GM12892 (cell line): ENCODE measurements at places on chromosomes 4 and X.
A peak's percentile ranks its signal among the peaks of the same experiment; 100 is the strongest.

GRCh38 chrX:34657726-34658070, 613 bp upstream of the TMEM47 start:
- DNase-seq = no peak

DNA sequence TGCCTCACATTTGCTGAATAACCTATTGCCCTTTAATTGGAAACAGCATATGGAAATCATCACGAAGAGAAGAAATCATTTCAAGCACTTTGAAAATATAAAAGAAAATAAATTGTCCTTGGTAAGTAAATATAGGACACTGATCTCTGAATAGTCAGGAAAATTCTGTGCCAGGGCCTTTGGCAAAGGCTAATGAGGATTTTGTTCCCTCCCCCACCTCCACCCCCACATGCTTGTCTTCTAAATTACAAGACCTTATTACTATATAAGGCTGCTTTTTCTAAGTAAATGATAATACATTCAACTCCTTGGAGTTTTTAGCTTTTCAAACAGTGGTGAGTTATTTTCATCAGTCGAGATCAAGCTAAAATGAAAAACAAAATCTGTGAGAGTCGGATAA, 15.8 kb downstream of the SYNPO2 start:
- DNase-seq = no peak

DNA sequence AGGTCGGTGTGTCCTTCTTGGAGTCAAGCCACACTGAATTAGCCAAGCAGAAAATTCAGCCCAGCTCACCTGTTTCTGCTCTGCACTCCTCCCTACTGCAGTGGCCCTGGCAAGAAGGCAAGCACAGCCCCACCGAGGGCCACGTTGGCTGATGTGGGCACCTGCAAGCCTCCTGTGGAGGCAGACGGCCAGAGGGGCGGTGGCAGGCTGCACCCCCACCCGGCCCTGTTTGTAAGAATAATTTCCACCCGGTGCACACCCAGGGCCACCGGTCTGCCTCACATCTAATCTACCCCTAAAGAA, 18.8 kb downstream of the PPP2R2C start:
- DNase-seq = no peak

DNA sequence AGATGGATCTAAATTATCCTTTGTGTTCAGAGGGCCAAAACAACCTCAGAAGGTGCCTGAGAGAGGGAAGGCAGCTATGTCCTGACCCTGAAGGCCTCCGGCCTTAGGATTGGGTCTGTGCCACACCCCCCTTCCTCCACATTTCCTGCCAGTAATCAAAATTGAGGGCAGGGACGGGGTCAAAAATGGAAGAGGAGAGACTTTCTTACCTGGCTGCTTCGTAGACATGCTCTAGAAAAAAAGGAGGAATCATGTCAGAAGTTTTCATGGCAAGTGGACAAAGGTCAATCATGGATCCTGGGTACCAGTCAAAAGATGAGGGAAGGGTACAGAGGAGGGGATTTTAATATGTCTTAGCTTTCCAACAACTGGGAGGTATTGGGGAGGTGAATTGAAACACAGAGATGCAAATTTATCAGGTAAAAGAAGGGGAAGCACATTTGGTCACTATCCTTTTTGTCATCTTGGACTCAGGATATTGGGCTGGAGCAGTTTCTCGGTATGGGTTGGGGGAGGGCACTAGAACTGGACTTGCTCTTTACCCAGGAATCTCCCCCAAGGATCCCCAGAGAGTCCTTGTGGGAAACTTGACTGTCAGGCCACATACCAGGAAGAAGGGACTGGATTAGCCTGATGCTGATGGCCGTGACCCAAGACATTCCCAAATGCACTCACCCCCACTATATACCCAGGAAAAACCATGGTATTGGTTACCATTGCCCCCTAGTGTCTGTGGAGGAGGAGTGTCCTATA, 17.1 kb downstream of the VSIG4 start:
- DNase-seq = no peak

DNA sequence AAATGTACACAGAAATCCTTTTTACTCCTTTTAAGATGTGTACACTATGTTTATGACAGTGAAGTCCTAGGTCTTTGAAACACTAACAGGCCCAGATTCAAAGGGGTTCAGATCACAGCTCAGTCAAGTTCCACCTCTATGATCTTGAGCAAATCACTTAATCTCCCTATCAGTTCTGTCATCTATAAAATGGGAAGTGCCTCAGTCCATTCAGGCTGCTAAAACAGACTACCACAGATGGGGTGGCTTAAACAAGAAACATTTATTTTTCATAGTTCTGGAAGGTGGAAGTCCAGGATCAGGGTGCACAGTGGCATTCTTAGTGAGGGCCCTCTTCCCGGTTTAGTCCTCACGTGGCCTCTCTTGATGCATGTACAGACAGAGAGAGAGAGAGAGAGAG, 117.1 kb downstream of the CORIN start:
- DNase-seq = no peak

GRCh38 chr4:166318810-166319525, 445.9 kb downstream of the TLL1 start:
- DNase-seq = no peak

DNA sequence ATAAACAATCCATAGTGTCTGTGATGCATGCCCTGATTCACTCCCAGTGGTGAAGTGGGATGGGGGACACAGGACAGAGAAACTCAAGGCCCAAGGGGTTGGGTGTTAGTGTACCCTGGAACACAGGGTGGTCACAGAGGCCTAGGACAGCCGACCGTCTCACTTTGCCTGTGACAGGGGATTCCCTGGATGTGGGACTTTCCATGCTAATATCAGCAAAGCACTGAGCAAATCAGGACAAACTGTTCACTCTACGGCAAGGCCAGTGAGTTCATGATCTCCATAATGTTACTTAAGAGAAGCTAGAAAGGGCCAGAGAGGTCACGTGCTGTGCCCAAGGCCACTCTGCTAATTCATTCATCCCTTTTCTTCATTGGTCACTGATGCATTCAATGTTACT, 158.7 kb upstream of the RBPJ start:
- no peak for DNase-seq

DNA sequence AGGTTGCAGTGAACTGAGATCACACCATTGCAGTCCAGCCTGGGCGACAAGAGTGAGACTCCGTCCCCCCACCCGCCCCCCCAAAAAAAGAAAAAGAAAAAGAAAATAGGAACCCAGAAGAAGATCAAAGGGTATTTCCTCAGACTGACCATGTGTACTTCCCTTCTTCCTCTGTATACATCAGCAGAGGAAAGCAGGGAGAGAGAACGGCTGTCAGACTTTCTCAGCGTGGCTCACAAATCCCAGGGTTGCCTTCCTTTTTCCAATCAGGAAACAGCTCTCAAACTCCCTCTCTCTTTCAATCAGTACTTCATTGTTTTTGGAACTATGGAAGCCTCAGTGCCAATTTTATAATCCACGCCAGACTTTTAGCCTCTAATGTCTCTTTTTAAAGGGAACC, 59.1 kb downstream of the CHRNA9 start:
- no peak for DNase-seq

GRCh38 chrX:57286507-57287251, at the start of gene FAAH2:
FAAH2 (plus strand) TSS chrX:57286706; CDS start chrX:57286826, 120 bp downstream.
- peak; percentile 1 for DNase-seq

GRCh38 chr4:6885953-6886557, 23.6 kb upstream of the TBC1D14 start:
- no peak for DNase-seq
